ENCODE measurements at places on chromosomes 11 and 22.

DNA sequence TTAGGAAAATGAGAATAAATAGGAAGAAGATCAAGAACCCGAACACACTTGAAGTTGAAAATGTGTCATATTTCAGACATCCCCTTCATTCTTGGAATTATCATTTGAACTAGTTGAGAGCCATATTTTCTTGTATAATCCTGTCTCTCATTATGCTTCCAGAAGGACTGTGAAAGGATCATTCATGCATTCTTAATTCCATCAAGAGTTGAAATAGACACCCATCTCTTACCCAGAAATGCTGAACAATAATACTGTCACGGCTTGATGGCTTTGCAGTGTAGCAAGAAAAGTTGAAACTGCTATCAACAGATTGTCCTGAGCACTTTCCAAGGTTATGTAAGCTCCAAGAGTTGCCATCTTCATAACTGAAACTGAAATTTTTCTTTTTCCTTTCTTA, 79.7 kb downstream of the ARHGAP42 start:
- ATAC-seq, result no peak

DNA sequence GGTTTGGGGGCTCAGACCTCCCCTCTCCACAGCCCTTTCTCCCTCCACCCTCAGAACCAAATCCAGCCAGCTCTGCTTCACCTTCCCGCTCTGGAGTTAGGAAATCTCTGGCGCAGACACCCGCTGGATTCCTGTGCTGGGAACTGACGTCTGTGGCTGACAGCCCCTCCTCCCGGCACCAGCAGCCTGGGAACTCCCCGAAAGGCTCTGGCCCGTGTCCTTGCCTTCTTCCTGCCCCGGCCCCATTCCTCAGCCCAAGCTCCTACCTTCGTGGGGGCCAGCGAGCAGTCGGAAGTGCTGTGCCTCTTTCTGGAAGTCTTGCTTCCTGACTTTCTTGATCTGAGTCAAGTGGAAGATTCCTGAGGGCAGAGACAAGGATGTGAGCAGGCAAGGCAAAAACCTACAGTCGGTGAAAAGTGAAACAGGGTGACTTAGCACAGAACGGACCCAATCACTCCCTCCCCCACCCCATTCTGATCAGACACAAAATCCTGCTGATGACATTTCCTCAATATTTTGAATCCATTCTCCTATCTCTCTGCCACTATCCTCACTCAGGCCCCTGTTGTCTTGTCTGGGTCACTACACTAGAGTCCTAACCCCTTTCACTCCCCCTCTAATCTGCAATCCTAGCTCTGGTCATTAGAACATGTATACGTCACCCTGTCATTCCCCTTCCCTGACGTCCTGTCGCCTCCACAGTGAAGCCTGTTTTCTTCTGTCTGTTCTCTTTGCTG, 34.1 kb downstream of the CHRDL2 start:
- no peak for ATAC-seq

- peak; percentile 91 for ATAC-seq
These were observed 16.2 kb downstream of the MISFA start for GRCh38 chr11:18615628-18616392.

DNA sequence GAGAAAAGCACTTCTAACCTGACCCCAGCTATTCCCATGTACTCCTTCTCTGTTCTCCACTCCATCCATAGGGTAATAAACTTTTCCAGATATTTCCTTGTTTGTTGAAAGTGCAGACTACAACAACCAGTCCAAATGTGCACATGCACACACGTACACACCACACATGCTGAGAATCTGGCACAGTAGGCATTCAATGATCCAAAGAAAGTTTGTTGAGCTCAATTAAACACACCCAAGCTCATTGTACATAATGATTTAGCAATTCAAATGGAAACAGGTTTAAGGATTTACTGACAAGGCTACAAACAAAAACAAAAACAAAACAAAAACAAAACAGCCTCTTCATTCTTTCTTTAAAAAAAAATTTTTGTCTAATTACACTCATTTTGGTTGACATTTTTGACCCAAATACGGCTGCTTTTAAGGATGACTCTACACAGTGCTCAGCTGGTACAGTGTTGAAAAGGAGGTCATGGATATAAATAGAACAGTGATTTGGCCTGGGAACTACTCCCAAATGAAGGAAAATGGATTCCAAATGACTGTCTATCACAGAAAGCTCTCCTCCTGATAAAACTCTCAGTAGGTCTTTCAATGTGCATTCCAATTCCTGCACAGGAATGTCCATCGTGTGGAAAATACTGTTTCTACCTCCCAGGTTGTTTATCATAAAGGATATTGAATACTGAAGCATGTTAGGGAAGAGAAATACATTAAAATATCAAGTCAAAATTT, 232.2 kb downstream of the GUCY1A2 start:
- no peak for ATAC-seq

GRCh38 chr22:28373831-28374230, 305.8 kb downstream of the TTC28 start:
- no peak for ATAC-seq

DNA sequence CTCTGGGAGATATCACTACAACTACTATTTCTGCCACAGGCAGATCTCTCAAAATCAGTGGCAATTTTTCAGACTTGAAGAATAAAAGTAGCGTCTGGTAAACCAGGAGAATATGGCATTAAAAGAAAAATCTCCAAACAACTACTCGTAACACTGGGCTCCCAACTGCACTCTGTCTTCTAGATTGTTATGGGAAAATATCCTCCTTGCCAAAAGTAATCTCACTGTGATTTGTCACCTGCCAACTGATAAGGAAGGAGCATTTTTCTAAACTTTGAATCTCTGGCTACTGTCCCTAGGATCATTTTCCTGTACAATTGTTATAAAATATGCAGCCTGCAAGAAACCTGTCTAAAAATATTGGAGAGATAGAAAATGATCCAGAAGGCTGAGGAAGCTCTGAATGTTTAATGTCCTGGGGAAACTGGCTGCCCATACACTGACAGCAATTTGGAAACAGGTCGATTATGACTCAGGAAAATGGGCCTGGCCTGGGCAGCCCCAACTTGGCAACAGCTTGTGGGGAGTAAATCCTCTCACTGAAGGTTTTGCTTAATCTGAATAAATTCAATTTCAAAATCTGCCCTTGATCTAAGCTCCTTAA, 90.5 kb upstream of the DBX1 start:
- ATAC-seq, result no peak

DNA sequence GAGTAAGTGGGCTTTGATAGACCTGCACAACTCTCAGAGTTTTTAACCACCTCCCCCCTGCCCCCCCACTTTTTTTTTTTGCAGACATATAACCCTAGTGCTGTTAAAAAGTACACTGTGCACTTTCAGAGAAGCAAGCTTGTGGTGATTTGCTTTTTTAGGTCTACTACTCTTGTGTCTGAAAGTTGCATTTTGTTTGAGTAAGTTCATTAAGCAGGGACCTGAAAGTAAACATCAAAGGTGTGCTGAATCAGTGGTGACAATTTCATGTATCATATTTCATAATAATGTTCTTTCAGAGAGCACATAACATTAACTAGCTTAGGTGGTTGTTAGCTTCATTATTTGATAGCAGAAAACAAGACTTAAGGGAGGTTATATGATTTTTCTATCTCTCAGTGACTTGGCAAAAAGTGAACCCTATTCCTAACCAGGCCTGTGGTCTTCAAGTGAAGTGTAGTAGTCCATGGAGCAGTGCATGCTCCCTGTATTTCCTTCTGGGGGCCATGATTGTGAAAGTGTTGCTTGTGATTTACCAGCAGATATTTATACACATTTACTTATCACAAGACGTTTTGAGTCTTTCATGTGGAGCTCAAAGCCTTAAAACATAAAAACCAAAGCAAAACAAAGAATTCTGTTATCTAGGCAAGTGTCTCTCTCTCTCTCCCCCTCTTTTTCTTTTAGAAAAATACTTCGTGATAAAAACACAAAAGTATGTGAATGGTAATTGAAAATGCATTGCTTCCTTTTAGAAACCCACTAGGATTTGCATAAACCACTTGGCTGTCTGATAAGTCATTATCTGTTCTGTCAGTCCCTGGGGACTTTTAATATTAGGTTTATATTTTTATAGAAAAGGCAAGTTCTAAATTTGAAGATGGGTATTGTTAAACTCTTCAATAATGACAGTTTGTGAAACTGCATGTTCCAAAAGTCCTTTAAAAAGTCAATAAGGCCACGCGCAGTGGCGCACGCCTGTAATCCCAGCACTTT, 7.5 kb upstream of the RAG2 start:
- no peak for ATAC-seq

DNA sequence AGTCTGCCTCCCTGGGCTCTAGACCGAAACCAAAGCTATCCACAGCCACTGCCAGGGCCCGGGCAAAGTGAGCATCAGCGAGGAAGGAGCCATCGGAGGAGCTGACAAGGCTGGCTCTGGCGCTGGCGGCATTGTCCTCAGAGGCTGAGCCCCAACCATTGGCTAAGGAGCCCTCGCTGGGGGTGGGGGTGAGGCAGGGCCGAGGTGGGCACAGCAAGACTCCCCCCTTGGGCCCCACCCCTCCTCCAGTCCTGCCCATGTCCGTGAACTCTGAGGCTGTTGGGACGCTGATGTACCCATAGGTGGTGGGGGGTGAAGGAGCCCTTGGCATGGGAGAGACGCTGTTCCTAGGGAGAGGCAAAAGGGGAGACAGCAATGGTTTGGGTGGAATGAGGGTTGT, 11.2 kb downstream of the ROBO4 start:
- no peak for ATAC-seq

DNA sequence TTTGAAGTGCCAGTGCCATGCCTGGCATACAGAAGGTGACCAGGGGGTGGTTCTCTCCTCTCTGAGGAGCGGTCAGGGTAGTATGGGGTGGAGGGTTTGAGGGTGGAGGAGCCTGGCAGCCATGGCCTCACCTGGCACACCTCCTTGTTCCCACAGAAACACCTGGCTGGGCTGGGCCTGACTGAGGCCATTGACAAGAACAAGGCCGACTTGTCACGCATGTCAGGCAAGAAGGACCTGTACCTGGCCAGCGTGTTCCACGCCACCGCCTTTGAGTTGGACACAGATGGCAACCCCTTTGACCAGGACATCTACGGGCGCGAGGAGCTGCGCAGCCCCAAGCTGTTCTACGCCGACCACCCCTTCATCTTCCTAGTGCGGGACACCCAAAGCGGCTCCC, 9.6 kb downstream of the SERPINH1 start:
- no peak for ATAC-seq

DNA sequence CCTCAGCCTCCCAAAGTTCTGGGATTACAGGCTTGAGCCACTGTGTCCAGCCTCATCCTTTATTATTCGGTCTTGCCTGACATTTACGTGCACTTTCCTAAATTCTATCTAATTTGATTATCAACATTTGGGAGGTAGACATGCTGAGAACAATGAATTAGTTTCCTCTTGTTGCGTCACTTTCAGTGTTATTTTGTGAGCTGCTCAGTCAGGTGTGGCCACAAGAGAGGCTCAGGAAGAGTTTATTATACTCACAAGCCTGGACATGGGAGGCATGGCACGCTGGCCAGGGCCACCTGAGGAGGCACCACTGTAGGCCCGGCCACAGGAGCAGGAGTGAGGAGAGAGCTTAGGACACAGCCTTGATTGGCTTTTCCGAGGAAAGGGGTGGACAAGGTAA, 59.7 kb upstream of the RBFOX2 start:
- ATAC-seq, result no peak

DNA sequence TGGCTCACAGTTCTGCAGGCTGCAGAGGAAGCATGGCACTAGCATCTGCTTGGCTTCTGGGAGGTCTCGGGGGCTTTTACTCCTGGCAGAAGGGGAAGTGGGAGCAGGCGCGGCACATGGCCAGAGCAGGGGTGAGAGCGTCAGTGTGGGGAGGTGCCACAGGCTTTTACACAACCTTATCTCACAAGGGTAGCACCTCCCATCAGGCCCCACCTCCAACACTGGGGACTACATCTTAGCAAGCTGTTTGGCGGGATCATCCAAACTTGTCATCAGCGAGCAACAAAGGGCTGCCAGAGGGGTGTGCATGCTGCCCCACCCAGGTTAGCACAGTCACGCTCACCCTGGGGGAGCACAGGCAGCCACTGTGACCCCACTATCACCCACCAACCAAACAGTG, 18.9 kb upstream of the YPEL1 start:
- no peak for ATAC-seq

DNA sequence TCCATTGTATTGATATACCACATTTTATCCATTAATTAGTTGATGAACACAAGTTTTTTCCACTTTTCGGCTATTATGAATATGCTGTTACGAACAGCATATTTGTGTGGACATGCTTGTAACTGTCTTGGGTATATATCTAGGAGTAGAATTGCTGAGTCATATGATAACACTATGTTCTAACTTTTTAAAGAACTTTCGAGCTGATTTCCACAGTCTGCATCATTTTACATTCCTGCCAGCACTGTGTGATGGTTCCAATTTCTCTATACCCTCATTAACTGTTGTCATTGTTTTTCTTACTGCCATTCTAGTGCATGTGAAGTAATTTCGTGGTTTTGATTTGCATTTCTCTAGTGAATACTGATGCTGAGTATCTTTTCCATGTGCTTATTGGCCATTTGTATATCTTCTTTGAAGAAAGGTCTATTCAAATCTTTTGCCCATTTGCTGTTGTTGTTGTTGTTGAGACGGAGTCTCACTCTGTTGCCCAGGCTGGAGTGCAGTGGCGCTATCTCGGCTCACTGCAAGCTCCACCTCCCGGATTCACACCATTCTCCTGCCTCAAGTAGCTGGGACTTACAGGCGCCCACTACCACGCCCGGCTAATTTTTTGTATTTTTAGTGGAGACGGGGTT, 7.4 kb upstream of the RCE1 start:
- no peak for ATAC-seq

DNA sequence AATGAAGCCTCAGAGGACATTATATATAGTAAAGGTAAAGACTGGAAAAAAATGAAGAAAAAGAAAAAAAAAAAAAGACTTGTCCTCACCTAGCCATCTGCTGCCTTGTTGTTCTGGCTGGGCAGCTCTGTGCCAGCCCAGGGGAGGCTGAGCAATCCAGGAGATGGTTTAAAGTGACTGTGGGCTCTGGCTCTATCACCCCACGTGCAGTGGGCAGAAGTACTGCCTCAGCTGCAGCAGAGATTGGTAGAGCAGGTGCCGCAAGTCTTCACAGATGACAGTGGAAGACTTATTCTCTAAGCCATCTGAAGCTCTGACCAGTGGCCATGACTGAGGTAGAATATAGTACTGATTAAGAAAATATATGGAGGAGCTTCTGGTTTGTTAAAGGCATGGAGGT, 62.2 kb downstream of the SGSM3 start:
- ATAC-seq, result no peak

- ATAC-seq, result no peak
These were observed at the start of gene KIRREL3 for GRCh38 chr11:127000291-127000968. TSS of gene KIRREL3 (minus strand) at chr11:127000770.

DNA sequence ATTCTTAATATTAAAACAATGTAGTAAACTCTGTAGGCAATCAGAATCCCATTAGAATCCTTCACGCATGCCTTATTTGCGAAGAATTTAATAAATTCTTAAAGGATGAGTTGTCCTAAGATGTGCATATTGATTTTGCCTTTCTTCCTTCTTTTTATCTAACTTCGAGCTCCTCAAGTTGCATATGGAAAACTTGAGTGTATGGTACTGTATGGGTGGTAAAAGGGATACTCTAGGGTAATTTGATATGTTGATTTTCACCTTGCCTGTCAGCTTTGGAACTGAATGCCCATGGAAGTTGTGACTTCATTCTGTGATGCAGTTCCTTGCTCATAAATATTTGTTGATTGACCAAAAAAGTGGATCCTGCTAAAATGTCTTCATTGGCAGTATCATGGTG, 193.8 kb downstream of the DDX10 start:
- ATAC-seq, result no peak
